HT-29 (cell line): ENCODE measurements at places on chromosomes 3 and 15. TPM values are rescaled to one million over a fixed set of nuclear protein-coding genes. Genes with fewer than 3 reads are reported as not detected.

The P2RY14 gene
- total RNA-seq, result not detected in 2 replicates

GRCh38 chr15:69357773-69358771, 56.1 kb upstream of the KIF23 start:
- DNase-seq, result no peak

GRCh38 chr3:52721002-52721729, 15.3 kb downstream of the SPCS1 start:
- no peak for DNase-seq

GRCh38 chr3:195774917-195775316, 36.8 kb downstream of the MUC4 start:
- peak; percentile 59 for DNase-seq

- DNase-seq, result no peak
Measured at GRCh38 chr15:47872208-47872607, 154.9 kb downstream of the SEMA6D start.

GRCh38 chr3:151269631-151270030, 8.7 kb downstream of the P2RY14 start:
- no peak for DNase-seq

The PLA2G4F gene
- 11.4 and 11.7 TPM in 2 replicates for total RNA-seq

- DNase-seq, result no peak
Measured at GRCh38 chr3:164641071-164641470, 437.2 kb downstream of the SI start.

The USP13 gene
- 2.6 and 3.4 TPM in 2 replicates for total RNA-seq

DNA sequence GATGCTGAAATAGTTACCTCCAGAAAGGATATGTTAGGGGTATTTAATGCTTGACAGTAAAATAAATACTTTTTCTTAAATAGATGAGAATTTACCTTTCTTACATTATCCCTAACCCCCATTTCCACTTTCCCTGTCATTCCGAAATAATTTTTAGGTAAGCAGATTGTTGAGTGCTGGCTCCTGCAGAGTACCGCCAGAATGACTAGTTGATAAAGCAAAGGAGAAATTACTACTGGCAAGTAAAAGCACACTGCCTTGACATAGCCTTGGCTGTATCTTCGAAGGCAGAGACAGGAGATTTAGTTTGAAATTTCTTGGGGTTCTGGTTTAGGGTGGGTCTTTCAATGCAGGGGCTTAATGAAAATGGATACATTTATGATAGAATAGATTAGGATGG, 40.8 kb downstream of the LRRC49 start:
- DNase-seq, result no peak

The IL12A gene
- 0.34 TPM in 1 of 2 replicates, not detected in the other for total RNA-seq

GRCh38 chr3:98994128-98994762, 92.8 kb upstream of the DCBLD2 start:
- peak; percentile 79 for DNase-seq

GRCh38 chr3:11791339-11792200, 55.1 kb downstream of the TAMM41 start:
- DNase-seq, result no peak

DNA sequence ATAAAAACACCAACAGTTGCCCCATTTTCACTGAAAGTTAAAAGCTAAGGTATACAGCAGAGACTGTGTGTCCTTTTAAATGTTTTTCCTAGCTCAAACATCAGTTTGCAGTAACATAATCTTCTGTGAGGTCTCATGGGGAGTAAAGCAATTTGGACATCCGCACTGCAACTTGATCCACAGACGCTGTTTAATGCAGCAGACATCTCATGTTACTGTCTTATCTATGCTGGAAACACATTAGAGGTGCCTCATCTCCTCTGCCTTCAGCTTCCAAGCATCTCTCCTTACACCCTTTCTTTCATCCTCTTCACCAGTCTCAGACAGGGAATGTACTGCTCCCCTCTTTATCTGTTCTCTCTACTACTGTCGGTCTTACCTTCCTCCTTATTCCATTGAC, 53.7 kb upstream of the ATP11B start:
- DNase-seq, result no peak

DNA sequence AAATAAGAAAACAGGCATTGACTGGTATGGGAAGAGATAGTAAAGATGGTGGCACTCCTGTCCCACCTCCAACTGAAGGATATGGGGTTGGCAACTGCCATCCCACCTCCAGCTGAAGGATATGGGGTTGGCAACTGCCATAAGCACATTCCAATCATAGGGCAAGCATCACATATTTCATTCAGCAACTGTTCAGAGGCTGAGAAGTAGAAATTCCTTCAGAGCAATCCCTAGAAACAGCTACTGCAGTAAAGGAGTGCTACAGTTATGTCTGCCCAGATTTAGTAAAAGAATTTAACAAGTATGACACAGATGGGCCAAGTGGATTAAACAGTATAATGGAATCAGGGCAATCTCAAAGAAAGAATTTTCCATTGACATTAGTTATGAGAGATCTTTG, 156.8 kb downstream of the IMPG2 start:
- no peak for DNase-seq

GRCh38 chr3:11391174-11391879, 119.1 kb downstream of the ATG7 start:
- DNase-seq, result peak; percentile 20

GRCh38 chr15:75131269-75131643, 70.4 kb upstream of the C15orf39 start:
- DNase-seq, result no peak

DNA sequence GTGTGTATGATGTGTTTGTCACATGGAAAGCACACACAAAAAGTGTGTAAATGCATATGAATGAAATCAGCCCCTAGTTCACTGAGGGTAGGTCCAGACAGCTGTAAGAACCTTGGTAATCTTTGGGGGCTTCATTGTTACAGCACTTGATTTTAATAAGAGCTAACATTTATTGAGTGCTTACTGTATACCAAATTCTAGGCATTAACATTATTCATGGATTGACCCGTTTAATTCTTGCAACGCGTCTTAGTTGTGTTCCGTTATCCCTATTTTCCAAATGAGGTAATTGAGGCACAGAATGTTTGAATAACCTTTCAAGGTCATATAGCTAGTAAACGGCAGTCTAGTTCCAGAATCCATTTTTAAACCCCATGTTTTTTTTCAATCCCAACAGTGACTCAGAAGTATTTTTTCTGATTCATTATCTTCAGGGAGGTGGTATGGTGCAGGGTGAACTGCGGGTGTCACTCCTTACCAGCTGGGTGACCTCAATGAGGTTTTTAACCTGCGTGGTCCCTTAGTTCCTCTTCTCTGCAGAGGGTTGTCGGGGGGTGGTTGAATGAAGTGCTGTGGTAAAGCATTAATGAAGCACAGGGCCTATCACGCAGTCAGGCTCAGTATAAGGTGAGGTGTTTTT, 14.2 kb downstream of the RAB8B start:
- no peak for DNase-seq

DNA sequence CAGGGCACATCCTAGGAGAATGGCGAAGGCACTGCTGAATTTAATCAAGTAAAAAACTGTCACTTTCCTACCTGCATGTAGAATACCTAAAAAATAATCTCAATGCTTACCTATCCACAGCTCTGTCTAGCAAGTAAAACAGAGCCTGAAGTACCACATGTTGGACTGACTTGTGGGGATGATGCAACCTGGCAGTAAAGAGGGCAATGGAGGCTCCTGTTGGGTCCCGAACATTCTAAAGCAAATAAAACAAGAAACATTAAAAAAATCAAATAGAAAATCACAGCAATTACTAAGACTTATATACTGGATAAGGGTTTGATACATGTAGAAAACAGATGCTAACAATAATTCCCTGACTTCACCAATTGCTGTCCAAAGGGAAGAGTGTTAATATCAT, 56.1 kb downstream of the PTPN9 start:
- DNase-seq, result no peak

DNA sequence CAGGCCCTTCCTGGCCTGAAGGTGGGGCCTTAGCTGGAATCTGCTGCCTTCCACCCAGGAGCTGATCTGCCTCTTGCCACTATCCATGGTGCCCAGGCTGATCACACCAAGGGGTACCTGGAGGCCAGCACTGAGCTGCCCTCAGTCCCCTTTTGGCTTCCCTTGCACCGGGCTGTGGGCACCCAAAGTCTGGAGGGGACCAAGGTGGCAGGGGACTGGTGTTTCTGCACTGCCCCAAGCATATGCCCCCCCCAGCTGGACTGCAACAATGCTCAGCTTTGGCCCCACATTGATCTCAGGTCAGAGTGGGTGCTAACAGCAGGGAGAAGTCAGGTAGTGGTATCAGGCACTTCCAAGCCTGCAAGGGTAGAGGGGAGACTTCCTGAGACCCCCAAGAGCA, 902.6 kb upstream of the EPHA6 start:
- no peak for DNase-seq

DNA sequence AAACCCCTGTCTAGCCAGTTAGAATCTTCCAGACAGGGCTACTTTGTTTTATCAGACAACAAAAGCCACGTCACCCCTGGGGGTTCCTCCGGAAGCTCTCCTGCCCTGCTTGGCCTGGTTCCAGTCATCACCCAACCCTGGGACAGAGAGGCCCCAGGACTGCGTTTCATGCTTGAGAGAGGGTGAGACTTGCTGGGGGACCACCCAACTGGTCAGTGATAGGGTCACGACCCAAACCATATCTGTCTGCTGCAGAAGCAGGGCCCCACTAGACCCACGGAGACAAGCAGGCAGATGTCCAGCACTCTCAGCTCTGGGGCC, 1.2 kb downstream of the NT5DC2 start:
- DNase-seq, result peak; percentile 35

DNA sequence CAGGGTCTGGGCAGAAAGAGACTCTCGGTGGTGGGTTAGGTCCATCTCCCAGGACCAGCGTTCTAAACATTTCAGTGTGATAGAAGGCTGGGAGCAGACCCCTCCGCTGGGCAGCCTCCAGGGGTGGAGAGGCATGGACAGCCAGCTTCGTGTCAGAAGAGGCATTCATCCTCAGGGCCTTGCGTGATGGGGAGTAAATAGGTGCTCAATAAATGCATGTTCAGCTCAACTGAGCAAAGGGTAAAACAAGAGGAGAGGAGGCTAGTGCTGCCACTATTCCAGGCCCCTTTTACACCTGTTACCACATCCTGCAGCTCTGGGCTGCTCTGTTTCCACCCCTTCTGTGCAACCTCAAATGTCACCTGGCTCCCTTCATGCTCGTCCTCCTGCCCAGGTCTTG, 49.0 kb downstream of the SEMA5B start:
- DNase-seq, result no peak

DNA sequence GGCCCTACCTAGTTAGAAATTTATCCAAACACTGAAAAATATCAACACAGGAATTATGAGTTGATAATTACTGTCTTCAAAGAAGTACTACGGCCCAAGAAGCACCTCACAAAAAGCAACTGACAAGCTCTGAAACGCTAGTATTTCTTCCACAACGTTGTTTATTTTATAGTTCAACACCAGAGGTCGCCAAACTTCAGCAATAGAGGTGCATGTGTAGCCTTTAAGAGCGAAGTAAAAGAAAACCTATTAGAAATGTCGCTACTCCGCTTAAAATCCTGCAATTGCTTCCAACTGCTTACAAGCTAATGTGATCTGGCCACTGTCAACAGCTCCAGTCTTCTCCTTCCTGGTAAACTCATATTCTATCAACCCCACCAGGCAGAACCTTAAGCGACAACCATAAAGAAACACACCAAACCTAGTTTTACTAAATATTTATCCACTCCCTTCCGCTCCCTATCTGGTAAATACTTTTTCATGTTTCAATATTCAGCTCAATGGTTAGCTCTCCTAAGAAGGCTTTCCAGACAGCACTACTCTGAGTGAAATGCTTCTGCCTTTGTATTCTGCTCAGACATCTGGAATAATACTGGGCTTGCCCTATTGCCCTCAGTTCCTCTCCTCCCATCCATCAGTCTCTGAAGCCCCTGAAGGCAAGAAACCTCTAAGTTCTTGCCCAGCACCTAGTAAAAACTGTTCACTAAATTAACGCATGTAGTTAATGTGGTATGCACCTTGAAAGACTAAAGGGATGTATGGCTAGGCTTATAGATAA, 110.2 kb downstream of the NR1I2 start:
- DNase-seq, result peak; percentile 81

The TERB2 gene
- total RNA-seq, result not detected in 2 replicates

The NRG4 gene
- total RNA-seq, result 0.31 TPM in 1 of 2 replicates, not detected in the other

DNA sequence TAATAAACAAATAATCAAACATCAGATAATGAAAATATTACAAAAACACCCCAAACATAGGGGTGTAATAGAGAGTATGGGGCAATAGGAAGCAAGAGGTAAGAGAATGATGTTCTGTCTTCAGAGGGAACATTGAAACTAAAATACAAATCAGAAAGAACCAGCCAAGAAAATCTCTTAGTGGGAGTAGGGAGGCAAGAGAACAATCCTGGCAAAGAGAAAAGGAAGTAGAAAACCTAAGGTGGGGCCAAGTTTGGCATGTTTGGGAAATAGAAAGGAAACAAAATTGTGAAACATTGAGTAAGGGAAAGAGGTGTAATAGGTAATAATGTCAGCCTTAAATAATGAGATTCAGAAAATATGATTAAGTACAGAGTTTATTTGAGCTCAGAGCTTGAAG, 467.1 kb downstream of the RBMS3 start:
- no peak for DNase-seq

DNA sequence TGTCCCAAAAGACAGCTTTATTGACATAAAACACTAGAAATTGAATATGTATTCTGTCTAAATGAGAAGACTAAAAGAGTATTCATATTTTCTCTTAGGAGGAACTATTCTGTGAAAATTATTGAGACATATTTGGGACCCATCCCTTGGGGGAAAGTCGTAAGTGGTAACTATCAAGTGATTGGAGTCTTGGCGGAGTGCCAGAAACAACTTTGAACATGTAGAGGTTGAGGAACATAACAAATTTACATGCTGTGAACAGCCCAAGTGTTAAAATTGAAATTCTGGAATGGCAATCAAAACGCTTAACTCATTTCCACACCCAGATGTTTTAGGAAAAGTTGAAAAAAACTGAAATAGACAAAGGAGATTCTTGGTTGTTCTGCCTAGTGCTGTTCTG, 1034.6 kb downstream of the NSUN3 start:
- peak; percentile 12 for DNase-seq
